Stimulated activated CD4-positive, alpha-beta T cell treated with anti-CD3 and anti-CD28 coated beads, Interleukin-1b, Interleukin-23, amount 100 ng/mL, for 4 hours (primary cell): ENCODE measurements at places on chromosomes 4 and X.

DNA sequence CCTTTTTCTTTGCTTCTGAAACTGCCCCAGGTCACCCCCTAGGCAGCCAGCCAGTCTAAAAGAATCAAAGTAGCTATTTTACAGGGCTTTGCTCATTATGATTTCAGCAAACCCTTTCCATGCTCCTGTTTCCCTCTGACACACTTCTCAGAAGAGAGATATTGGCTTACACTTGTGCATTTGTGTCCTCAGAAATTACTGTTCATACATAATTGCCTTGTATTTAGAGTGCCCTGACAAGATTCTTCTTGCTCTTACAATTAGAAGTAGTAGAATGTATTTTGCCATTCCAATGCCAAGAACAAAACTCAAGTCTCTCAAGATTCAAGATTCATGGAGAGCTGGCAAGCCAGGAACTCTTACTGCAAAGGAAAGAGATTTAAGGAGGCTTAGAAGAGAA, 531.0 kb upstream of the ZFP42 start:
- DNase-seq: no peak

- DNase-seq: no peak
These were observed 12.3 kb downstream of the PNMA6E start for GRCh38 chrX:153388722-153389459.

- no peak for DNase-seq
These were observed 710.8 kb upstream of the HTR2C start for GRCh38 chrX:113873056-113873455.

DNA sequence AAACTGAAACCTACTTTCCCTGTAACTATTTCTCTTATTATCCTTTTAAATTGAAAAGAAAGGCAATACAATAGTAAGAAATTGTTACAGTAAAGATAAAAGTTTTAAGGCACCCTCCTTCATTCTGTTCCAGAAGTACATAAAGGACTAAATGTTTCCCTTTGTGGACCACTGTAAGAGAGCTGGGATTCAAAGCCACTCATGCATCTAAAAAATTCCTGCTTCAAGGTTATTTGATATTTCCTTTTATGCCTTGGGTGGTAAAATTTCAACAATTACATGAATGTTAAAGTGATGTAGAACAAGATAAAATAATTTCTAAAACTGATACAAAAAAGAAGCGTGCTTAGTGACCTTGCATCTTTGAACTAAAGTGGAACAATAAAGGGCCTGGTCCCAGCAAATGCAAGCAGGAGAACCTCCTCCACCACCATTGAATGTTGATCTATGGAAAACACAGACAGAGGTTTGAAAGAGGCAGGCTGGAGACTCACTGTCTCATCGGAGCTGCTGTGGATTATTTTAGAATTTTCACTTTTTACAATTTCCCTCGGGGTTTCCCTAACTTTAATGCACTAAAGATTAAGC, 42.3 kb upstream of the PRSS12 start:
- no peak for DNase-seq

GRCh38 chr4:156771171-156771837, 200.3 kb downstream of the PDGFC start:
- no peak for DNase-seq

DNA sequence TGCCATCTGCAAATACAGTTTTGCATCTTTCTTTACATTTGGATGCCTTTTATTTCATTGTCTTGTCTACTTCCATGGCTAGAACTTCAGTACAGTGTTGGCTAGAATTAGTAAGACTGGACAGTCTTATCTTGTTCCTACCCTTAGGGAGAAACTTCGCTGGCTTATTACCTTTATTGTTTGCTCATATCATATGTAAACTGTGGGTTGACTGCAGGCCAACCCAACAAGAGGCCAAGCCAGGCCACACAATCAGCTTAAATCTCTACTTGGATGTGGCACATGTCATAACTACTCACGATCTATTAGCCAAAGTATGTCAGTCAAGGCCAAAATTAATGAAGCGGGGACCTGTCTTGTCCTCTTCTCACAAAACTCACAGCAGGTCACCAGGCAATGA, 144.1 kb downstream of the THOC2 start:
- DNase-seq: no peak

DNA sequence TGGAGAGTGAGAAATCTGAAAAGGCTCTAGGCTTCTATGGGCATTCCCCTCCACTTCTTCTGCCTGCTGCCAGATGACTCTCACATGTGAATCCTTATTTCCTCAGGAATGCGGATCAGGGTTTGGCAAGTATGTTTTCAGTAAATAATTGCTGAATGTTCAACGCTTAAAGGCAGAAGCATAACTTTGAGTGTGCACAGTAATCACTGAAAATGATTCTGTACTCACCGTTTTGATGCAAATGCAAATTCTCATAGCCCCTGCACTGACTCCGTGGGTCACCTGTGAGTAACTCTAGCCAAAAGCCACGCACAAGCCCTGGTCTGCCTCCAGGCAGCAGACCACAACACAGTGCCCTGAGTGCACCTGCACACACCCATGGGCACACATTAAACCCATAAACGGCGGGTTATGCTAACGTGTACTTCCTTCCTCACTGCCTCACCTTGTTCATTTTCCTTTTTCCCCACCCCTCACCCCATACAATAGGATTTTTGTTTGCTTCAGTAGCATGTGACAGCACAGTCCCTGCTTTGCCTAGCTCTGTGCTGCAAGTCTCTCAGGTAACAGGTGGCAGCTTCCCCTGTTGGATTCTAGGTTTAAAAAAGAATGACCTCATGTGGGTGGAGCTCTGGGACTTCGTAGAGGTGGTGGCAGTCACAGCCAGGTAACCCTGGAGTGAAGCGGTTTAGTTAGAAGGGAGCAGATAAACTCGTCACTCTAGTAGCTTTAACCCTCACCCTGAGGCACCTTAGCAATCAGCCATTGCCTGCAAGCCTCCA, at the start of gene ARHGEF38:
TSS of gene ARHGEF38 (plus strand) at position 656 of the 782 bp plus-strand sequence. CDS start 146 bp downstream, outside the sequence.
- DNase-seq: no peak

DNA sequence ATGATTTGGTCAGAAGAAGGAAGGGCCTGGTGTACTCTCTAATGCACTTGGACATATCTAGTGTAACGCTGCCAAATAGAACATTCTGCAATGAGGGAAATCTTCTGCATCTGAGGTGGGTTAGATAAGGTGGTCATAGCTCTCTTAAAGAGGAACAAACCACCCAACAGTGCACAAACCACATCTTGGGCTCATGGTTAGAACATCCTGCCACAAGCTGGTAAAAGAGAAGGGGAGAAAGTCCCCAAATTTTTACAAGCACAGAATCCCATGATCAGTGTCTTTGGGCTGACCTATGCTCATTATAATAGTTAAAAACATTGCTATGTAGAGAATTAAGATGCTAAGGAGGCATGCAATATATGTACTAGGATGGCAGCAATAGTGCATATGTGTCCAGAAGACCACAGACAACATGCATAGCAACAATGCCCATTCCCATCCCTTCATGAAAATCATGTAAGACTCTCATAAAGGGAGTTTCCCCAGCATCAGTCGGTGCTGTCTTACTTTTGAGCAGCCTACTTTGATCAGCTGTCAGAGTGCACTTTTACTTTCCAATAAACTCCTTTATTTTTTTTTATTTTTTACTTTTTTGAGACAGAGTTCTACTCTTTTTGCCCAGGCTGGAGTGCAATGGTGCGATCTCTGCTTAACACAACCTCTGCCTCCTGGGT, 99.7 kb upstream of the SLC7A11 start:
- DNase-seq: no peak

DNA sequence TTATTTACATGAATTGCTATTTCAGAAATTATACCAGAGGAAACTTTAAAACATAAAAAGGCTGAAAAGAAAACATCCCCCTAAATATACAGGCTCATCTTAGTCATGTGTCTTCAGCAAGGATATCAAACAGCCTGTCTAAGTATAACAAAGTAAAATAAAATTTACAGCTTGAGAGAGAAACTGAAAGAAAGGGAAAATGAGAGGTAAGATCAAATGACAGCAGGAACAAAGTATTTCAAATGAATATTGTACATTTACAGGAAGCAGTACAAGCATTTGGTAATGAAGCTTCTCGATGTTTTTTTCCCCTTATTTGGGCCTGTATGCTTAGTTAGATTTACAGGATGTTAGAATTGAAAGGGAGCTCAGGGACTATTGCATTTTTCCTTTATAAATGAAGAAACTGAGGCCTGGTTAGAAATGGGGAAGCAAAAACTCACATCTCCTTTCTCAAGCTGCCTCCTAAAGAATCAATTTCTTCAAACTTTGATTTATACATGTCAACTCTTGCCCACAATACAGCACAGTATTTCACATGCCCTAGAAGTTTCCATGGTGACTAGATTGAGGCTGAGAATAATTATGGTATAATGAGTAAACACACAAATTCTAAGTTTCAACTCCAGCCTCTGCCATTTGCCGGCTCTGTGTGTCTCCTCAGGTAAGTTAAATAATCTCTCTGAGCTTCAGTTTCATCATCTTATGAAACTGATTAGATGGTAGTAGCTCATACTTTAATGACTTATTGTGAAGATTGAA, 29.3 kb downstream of the DAPP1 start:
- DNase-seq: no peak

DNA sequence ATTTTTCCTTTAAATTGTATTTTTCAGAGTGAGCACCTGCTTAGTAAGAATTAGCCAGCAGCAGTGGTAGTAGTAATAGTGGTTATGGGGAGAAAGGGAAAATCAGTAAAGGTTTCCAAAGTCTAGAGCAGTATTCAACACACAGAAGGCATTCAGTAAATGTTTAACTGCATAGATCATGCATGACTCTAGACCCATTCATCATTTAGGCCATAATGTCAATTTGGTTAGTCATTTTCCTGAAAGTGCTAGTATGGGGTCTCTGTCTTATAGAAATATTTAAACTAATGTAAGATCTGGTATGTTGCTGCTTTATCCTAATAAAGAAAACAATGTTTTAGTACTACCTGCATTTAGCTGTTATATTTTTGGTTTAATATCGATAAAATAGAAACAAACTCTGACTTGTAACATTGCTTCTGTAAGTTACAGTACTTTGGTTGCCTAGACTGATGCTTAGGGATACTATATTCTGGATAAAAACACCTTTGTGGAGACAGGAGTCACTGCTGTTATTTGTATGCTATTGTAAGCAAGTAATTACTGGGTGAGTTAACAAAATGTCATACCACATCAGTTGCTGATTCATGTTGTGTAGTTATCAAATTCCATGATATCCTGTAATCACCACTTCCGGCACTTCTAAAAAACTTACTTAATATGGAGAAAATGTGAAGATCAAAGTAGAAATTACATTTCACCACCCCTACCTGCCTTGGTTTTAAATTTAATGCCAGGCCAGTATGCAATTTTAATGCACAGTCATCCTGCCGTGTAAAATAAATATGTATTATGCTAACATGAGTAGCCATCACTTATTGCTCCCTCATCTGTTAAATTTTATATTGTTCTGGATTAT, 115.8 kb upstream of the BMPR1B start:
- DNase-seq: no peak

GRCh38 chr4:139619644-139620043, 46.0 kb upstream of the MGST2 start:
- DNase-seq: no peak

DNA sequence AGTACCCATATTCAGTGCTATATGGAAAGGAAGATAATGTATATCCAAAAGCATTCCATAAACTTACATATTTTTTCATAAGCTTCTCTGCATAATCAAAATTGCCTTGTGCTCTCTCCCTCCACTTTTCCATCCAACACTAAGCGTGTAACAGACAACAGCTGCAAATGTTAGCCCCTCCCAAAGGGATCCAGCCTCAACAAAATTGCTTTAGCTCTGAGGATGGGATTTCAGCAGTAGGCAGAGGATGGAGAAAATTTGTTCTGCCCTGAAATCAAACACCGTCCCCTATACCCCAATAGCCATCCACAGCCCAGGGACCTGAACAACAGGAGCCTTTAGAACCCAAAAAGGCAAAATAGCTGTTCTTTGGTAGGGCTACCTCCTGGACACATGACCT, 28.8 kb upstream of the FGF13 start:
- DNase-seq: no peak

- no peak for DNase-seq
These were observed 44.9 kb downstream of the CLNK start for GRCh38 chr4:10639664-10640063.
